ENCODE measurements at places on chromosomes 1 and 21.
A peak's percentile ranks its signal among the peaks of the same experiment; 100 is the strongest.

DNA sequence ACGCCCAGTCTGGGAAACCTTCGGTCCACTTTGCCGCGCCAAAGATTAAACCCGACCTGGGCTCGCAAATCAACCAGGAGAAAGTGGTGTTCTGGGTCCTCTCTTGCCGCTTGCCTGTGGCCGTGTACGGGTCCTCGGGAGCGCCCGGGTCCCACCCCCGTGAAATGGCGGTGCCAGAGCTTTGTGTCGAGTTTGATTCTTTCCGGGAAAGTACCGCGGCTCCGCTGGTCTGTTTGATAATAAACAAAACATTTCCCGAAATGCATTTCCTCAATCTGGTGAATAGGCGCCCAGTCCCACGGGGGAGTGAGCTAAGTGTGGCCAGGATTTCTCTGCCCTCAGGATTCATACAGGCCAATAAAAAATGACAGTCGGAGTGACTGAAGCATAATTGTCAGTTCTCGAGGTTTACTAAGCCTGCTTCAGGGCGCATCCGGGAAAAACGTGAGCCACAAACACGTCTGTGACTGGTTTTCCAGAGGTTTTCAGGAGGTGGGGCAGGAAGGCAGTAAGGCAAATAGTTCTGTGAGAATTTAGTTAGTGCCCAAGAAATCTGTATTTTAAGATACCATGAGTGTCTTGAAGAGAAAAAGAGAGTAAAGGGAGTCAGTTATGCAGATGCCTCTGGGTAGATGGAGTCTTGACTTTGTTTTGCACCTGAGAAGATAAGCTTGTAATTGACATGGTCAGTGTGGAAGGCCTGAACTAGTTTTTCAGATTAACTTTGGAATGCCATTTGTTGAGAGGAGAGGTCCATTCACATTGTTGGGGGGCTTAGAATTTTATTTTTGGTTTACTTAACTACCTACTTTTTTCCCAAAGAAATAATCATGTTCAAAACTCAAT, 675 bp downstream of the IFNAR1 start:
- DNase-seq = peak; percentile 45

DNA sequence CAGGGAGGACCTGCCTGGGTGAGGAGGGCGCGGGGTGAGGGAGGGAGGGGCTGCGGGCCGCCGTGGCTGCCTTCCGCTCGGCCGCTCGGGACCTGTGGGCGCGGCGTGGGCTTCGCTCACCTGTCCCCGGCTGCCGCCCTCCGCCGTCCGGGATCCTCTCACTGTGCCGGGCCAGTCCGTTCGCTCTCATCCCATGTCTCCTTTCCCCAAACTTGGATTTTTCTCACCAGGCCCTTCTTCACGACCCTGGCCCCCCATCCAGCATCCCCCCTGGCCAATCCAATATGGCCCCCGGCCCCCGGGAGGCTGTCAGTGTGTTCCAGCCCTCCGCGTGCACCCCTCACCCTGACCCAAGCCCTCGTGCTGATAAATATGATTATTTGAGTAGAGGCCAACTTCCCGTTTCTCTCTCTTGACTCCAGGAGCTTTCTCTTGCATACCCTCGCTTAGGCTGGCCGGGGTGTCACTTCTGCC, 362 bp downstream of the ZBTB48 start:
- no peak for DNase-seq

GRCh38 chr1:16324456-16324890, 27.8 kb downstream of the FBXO42 start:
- DNase-seq = no peak

- no peak for DNase-seq
These were observed 61.4 kb upstream of the DIRAS3 start for GRCh38 chr1:68111519-68112436.

DNA sequence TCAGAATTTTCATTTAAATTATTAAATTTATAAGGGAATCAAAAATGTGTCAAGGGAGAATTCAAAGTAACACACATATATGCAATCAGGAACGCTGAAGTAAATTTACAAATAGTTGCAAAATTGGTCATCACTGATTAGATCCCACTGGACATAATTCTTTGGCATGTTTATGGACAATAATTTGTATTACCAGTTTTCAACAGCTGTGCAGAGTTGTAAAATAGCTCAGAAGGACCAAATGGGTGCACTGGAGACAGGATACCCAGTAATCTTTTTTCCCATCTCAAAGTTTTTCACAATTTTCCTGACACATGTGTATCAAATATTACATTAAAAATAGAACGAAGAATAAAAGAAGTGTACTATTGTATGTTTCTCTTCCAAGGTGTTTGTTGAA, 4.1 kb upstream of the ANGPTL1 start:
- no peak for DNase-seq

- DNase-seq = no peak
These were observed 18.5 kb upstream of the EPHA2 start for GRCh38 chr1:16174261-16174868.
